Aorta (tissue), 5 donors: ENCODE measurements at places on chromosomes 16 and 17.

- DNase-seq: no peak
These were observed 1.9 kb downstream of the CMC2 start for GRCh38 chr16:81004646-81005353.

- DNase-seq: no peak
These were observed 25.8 kb downstream of the PIK3R5 start for GRCh38 chr17:8939496-8940334.

DNA sequence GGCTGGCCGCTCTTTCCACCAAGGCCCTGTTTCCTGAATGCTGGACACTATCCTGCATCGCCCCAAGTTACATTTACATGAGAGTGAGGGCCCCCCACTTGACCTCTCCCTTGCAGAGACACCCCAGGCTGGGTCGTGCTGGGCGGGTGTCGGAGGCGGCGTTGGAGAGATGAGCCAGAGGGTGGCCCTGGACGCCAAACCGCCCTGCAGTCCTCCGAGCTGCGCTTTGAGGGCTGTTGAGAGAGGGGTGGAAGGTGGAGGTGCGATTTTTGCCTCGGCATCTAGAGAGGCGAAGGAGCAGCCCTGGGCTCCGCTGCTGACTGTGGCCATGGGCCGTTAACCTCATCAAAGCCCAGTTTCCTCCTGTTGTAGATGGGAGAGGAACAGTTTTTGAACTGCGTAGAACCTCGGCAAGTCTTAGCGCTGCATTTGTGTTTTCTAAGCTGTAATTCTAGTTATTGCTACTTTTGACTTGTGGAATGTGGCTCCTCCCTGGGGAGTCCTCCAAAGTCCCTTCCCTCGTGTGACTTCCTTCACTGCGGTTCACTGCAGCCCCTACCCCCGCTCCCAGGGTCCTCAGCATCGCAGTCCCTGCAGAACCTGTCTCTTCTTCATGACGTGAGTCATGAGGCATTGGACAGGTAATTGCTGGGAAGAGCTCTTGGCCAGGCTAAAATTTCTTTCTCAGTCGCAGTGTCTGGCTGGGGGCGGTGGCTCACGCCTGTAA is 986 bp upstream of the ELOB start:
- no peak for DNase-seq

DNA sequence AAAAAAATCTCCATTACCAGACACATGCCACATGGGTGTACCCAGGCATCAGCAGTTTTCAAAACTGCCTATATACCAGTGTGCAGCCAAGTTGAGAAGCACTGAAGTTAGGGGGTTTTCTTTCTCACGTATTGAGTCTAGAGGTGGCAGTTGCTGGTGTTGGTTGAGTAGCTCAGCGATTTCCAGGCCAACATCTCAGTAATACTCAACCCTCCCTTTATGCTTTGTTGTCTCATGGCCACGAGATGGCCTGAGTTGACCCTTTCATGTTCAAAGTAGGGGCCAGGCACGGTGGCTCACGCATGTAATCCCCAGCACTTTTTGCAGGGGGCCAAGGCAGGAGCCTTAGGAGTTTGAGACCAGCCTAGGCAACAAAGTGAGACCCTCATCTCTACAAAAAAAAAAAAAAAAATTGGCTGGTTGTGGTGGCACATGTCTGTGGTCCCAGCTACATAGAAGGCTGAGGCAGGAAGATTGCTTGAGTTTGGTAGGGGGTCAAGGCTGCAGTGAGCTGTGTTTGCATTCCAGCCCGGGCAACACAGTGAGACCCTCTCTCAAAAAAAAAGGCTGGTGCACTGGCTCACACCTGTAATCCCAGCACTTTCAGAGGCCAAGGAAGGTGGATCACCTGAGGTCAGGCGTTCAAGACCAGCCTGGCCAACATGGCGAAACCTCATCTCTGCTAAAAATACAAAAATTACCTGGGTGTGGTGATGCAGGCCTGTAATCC is 10.8 kb downstream of the LRRC3C start:
- no peak for DNase-seq

GRCh38 chr16:85983064-85983463 is 84.1 kb downstream of the IRF8 start:
- DNase-seq: no peak

DNA sequence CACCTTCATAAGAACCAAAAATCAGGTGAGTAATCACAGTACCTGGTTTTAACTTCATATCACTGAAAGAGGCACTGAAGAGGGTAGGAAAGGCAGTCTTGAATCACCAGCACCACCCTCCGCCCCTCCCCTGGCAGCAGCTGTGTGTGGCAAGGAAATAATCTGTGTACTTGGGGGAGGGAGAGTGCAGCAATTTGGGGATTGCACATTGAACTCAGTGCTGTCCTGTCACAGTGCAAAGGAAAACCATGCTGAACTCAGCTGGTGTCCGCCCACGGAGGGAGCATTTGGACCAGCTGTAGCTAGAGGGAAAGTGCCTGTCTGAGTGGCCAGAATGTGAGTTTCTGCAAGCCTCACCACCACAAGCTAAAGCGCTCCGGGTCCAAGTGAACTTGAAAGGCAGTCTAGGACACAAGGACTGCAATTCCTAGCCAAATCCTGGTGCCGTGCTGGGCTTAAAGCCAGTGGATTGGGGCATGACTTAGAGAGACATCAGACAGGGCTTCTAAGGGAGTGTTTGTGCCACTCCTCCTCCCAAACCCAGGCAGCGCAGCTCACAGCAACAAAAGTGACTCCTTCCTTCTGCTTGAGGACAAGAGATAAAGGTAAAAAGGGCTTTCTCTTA is 39.7 kb upstream of the ALDH3A1 start:
- DNase-seq: no peak

DNA sequence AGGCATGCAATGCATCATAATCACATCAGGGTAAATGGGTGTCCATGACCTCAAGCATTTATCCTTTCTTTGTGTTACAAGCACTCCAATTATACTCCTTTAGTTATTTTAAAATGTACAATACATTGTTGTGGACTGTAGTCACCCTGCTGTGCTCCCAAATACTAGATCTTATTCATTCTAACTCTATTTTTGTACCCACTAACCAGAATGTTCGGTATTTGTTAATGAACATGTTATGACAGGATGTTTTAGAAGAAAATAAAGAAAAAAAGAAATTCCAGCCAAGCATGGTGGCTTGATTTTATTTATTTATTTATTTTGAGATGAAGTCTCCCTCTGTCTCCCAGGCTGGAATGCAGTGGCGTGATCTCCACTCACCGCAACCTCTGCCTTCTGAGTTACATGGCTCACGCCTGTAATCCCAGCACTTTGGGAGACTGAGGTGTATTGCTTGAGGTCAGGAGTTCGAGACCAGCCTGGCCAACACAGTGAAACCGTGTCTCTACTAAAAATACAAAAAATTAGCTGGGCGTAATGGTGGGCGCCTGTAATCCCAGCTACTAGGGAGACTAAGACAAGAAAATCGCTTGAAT is 1.8 kb upstream of the NDE1 start:
- no peak for DNase-seq

- no peak for DNase-seq
These were observed 6.5 kb downstream of the UNC119 start for GRCh38 chr17:28545787-28546415.

GRCh38 chr17:9790889-9791876 is at the start of gene DHRS7C:
DHRS7C (minus strand) TSS chr17:9791592; CDS start chr17:9791284, 308 bp downstream.
- no peak for DNase-seq

GRCh38 chr16:14497245-14498082 is 132.6 kb downstream of the PARN start:
- DNase-seq: no peak

- no peak for DNase-seq
These were observed 2.5 kb downstream of the RANBP10 start for GRCh38 chr16:67803894-67804293.

DNA sequence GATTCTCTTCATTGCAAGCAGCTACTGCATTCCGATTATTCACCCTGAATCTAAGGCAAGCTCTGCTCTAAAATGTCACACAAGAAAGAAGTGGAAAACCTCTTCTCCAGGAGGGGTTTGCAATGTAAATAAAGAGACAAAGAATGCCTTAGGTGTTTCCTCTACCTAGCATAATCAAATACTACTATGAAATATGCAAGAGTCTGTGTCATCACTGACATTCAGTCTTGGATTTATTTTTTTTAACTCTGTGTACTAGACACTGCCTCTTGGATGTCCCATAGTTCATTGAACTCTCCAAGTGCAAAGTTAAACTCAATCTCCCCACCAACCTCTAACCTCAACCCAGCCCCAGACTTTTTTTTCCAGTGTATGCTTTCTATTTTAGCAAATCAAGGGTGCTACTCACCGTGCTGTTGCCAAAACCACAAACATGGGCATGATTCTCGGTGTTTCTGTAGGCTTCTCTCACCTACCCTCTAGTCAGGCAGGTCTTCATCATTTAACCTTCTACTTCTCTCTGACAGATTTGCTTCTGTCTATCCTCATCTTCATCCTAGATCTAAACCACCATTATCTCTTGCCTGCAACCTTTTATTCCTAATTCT is 329.1 kb downstream of the CDH13 start:
- no peak for DNase-seq

DNA sequence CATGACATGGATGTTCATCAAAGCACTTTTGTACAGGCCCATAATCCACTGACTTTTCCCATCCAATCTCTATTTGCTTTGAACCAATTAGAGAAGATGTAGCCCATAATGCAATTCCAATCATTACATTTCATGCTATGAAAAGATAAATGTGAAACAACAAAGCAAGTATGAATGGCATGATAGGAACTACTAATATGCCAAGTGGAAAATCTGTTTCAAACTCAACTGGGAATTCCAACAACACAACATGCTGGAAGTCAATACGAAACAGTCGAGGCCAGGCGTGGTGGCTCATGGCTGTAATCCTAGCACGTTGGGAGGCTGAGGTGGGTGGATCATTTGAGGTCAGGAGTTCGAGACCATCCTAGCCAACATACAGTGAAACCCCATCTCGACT is 39.6 kb upstream of the TMEM97 start:
- no peak for DNase-seq

GRCh38 chr16:67357561-67357960 is 30.9 kb downstream of the LRRC36 start:
- no peak for DNase-seq

- no peak for DNase-seq
These were observed 11.4 kb downstream of the HSD3B7 start for GRCh38 chr16:30996324-30996984.

- no peak for DNase-seq
These were observed 18.0 kb downstream of the C16orf87 start for GRCh38 chr16:46812781-46813540.

GRCh38 chr17:27520491-27521185 is 64.4 kb downstream of the KSR1 start:
- DNase-seq: no peak

DNA sequence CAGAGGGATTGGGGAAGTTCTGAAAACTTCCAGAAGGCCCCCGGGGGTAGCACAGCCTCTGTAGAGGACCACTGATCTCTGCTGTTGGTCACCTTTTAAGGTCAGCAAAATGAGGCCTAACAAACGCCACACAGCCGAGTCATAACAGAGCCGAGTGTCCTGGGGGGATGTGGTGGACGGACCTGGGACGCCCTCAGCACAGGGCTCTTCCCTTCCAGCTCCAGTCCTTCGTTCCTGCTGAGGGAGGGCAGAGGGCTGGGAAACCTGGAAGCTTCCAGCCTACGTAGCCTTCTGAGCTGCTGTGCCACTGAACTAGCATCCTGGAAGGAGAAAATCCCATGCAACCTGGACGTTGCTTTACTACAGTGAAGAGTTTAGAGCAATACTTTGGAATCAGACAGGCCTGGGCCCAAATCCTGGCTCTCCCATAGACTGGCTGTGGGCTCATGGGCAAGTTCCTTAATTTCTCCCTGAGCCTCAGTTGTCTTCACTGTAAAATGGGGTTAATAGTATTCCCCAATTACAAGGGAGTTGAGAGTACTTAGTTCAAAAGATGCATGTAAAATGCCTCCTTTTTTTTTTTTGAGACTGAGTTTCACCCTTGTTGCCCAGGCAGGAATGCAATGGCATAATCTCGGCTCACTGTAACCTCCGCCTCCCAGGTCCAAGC is 34.4 kb upstream of the ZCCHC14 start:
- DNase-seq: no peak

DNA sequence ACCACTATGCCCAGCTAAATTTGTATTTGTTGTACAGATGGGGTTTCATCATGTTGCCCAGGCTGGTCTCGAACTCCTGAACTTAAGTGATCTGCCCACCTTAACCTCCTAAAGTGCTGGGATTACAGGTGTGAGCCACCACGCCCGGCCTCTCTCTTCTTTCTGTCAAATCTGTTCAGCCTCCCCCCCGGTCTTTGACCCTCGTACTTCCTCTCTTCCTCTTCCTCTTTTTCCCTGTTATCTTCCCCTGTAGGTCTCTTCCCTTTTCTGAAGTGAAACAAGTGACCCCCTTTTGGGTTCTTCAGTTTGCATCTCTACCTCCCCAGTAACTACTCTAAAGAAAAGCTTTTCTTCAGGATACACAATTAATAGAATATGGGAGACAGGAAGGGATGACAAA is 31.7 kb upstream of the DHX40 start:
- no peak for DNase-seq

DNA sequence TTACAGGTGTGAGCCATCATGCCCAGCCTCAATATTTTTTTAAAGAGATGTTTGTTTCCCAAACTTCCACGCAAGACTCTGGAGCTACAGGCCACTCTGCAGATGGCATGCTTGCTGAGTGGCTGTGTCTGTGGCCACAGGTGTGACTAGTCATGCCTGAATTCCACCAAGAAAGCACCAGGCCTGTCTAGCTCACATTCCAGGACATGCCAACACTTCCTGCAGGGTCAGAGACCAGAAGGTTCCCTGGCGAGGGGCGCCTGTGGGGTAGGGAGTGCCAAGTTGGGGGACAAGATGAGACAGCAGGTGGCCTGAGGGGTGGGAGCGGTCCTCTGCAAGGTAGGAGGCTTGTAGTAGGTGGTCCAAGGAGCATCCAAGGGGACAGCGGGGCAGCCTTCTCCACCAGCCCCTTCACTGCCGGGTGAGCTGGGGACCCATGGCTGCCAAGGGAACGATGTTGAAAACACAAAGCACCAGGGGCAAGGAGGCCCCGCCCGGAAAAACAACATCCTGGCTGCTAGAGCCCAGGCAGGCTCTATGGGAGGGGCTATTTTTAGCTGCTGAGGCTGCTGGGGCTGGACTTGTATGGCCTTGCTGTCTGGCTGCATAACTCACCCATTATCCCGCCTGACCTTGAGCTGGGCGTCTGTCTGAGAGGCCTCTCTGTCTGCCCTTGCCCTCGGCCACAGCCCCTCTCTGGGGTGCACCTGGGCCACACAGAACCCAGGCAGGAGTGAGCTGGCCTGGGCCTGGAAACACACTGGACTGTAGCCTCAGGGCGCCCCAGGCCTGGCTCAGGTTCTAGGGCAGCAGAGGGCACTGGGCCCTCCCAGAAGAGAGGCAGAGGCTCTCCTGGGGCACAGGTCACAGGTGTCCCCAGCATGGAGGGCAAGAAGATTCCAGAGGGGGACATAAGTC is 5.7 kb downstream of the TRIM47 start:
- DNase-seq: peak; percentile 94

- no peak for DNase-seq
These were observed 2066.7 kb downstream of the TP53TG3F start for GRCh38 chr16:35525979-35526590.

- no peak for DNase-seq
These were observed 256.1 kb downstream of the ENGASE start for GRCh38 chr17:79330696-79331095.

DNA sequence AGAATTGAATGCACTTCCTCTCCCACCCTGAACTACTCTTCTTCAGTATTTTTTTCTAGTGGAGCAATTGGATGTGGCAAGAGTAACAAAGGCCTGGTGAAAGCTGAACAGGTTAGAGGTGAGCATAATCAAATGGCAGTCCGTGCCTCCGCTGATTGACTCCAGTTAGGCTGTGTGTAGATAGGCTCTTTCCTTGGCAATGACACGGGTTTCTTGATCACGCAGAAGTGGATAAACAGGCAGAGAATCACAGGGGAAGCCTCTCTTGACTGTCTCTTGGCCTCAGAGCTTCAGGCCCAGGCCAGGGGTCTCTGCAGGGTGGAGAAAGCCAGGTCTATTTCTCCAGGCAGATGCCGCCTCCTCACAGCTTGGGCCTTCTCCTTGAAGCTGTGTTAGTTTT is 4.2 kb downstream of the CD300LB start:
- DNase-seq: no peak
